ENCODE measurements at places on chromosomes 4 and X.

DNA sequence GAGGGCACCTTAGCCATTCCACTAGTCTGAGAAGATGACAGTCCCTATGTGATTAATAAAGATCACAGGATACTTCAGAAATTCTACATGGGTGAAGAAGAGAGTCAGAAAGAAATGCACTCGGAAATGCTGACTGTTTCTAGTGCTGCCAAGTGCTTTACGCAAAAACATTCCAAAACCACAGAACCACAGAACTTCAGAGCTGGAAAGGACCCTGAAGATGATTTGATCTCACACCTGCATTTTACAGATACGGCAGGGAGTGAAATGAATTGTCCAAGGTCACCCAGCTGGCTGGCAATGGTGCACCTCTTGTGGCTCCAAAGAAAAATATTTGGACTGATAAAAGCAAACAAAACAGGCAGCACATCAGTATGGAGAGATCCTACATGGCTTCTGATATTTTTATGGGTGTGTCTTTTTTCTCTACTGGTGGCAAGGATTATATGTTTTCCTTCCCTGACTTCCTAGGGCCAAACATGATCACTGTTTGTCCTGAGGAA lies 115.9 kb downstream of the MAML3 start:
- DNase-seq: no peak

DNA sequence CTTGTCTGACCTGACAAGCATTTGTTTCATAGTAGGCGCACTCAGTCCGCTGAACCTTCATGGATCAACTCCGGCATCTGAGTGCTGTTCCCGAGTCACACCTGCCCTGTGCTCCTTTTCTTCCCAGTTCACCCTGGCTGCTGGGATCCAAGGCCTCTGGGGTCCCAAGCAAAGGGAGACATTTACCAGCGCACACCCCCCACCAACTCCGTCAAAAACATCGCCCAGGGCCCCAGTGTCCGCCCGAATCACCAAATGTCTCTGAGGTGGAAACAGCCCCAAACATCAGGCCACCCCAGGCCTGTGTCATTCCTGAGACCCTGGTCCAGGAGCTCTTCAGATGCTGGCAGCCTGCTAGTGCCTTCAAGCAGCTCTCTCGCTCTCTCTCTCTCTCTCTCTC lies 5.1 kb downstream of the BLOC1S4 start:
- DNase-seq: no peak

- no peak for DNase-seq
These were observed 81.5 kb downstream of the PJA1 start for GRCh38 chrX:69083801-69084200.

GRCh38 chr4:104420766-104421165 lies 73.9 kb downstream of the CXXC4 start:
- no peak for DNase-seq

Data from central memory CD4-positive, alpha-beta T cell (primary cell).